ENCODE measurements at places on chromosomes 1 and 21. TPM values are rescaled to one million over a fixed set of nuclear protein-coding genes. Genes with fewer than 3 reads are reported as not detected.
A peak's percentile ranks its signal among the peaks of the same experiment; 100 is the strongest.

Gene S100A13
- total RNA-seq: 2.6 TPM

Gene TP73
- 0.15 TPM for total RNA-seq

Gene KRTAP19-3
- not detected for total RNA-seq

Gene ZNF593
- 7.8 TPM for total RNA-seq

Gene PTGER3
- total RNA-seq: not detected

Gene SRGAP2
- 11.7 TPM for total RNA-seq

Gene PRRX1
- not detected for total RNA-seq

Gene ADAM30
- total RNA-seq: not detected

DNA sequence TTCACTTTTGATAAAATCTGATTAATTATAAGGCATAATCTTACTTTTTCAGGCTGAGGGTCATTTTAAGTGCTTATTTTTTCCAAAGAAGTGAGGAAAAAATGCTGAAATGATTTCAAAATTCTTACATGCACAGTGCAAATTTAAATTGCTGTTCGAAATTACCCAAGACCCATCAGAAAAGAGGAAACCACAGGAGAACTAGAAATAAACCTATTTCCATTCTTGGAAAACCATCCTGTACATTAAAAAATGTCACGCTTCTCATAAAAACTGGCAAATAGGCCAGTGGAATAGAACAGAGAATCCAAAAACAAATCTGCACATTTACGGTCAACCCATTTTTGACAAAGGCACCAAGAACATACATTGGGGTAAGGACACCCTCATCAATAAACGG is 414.9 kb downstream of the SMYD3 start:
- H3K4me1 ChIP-seq: no peaks in the 10 kb centered on the region
- no peak for DNase-seq
- no peak overlapping the region for H3K27ac ChIP-seq
- no peaks in the 10 kb centered on the region for H3K36me3 ChIP-seq

DNA sequence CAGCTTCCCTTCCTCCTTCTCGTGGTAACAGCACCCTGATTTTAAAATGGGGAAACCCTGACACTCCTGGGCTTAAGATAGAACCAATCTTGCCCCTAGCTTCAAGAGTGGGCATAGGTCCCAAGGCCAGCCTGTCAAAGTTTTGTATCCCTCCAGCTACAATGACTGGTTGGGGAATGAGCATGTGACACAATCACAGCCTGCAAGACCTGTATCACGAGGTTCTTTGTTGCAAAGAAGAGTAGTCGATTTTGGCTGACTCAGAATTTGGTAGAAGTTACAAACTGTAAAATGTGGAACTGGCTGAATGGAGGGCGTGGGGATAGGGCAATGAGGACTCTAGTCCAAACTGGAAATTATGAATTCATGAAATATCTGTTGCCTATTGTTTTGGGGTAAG is 18.7 kb downstream of the CTSK start:
- no peak overlapping the region for H3K4me3 ChIP-seq
- no peaks in the 10 kb centered on the region for H3K27me3 ChIP-seq
- H3K36me3 ChIP-seq: no peaks in the 10 kb centered on the region

GRCh38 chr1:46302641-46303037 is 777 bp downstream of the LRRC41 start:
- no peaks in the 10 kb centered on the region for H3K36me3 ChIP-seq
- peaks cover 35% of the 10 kb centered on the region for H3K4me1 ChIP-seq
- peak overlapping the region; percentile 98 for H3K27ac ChIP-seq
- no peak for DNase-seq

DNA sequence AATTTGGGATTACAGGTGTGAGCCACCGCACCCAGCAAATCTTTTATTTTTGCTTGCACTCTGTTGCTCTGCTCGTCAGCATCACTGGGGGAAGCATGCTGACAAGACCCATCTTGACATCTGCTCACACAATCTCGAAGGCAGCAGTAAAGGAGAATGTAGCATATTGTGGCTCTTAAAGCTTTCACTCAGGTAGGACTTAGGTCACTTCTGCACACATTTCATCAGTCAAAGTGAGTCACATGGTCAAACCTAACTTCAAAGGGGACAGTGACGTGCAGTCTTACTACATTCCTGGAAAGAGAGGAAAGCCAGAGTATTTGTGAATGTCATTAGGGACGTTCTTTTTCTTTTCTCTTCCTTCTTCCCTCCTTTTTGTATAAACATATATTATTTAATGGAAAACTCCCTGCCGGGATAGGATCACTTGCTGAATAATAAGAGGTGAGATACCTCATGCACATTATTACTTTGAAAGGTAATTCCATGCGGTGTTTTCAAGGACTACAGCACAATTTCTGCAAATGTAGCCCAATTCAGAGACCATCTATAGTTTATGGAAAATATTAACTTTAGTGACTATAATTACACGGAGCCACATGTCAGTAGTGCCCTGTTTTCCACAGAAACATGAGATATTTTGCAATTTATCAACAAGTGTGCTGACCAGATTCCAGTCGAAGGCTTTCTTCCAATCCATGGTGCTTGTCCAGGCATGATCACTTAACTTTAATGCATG is 19.3 kb upstream of the ACBD6 start:
- H3K4me1 ChIP-seq: no peaks in the 10 kb centered on the region
- no peak overlapping the region for H3K27ac ChIP-seq
- H3K27me3 ChIP-seq: no peaks in the 10 kb centered on the region
- H3K4me3 ChIP-seq: no peak overlapping the region
- H3K36me3 ChIP-seq: no peaks in the 10 kb centered on the region

DNA sequence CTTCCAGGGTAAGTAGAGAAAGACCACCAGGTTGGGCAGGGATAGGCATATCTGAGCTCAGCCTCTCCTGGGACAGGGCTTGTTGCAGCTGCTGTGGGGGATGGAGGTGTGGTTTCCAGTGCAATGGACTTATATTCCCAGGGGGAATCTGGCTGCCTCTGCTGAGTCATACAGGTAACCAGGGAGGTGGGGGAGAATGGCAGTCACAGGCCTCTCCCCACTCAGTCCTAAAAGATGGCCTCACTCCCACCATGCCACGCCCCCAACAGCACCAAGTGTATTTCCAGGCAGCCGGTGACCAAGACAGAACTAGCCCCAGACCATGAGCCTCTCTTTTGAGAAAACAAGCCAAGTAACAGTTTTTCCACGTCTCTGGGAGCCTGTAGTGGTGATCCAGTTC is 1240.7 kb downstream of the BRINP3 start:
- no peaks in the 10 kb centered on the region for H3K4me1 ChIP-seq
- H3K27ac ChIP-seq: no peak overlapping the region
- no peak for DNase-seq
- H3K27me3 ChIP-seq: no peaks in the 10 kb centered on the region
- H3K36me3 ChIP-seq: no peaks in the 10 kb centered on the region
- H3K4me3 ChIP-seq: no peak overlapping the region

DNA sequence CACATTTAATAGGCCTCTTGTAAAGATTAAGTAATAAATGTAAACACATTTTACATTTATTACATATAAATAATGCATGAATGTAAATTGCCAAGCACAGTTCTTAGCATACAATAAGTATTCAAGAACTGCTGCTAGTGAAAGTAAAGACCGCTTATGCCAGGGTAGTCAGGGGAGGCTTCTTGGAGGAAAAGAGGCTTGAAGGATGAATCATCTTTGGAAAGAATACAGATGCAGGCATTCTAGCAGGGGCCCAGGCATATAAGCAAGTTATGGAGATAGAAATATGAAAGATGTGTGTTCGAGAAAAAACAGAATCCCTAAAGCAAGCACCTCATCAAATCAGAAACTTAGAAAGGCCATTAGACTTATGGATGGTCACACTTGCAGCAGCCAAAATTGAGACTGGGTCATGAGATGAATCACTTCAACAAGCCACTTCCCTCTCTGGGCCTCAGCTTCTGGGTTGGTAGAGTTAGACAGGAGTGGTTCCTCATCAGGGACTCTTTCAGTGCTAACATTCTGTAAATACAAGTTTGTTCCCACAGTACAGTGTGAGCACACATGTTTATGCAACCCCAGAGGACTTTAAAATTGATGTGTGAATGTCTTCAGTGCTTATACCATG is 79.8 kb upstream of the ROR1 start:
- no peak overlapping the region for H3K4me3 ChIP-seq
- H3K36me3 ChIP-seq: no peaks in the 10 kb centered on the region
- no peak for DNase-seq
- H3K4me1 ChIP-seq: no peaks in the 10 kb centered on the region

DNA sequence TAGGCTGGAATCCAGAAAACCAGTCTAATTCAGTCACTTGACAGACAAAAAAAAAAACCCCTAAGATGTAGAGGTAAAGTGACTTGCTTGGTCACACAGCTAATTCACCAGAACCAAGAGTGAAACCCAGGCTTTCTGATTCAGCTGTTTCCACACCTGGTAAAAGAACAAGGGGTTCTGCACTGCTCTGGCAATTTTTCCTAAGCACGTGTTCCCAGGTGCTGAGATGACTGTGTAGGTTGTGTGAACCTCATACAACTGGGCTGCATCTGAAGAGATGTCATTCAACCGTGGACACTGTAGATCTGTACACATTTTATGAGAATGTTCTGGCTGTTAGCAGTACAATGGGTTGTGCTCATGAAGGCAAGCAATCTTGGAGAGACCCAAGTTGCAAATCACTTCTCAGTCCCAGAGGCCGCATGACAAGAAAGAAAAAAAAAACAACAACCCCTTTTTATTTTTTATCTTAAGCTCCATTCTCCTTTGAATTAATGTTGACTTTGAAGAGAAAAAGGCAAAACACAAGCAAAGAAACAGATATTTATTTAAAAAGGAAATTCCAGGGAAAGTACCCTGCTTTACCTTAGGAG is 95.4 kb downstream of the INTS7 start:
- no peaks in the 10 kb centered on the region for H3K4me1 ChIP-seq
- no peaks in the 10 kb centered on the region for H3K27me3 ChIP-seq
- H3K36me3 ChIP-seq: no peaks in the 10 kb centered on the region
- no peak overlapping the region for H3K27ac ChIP-seq

DNA sequence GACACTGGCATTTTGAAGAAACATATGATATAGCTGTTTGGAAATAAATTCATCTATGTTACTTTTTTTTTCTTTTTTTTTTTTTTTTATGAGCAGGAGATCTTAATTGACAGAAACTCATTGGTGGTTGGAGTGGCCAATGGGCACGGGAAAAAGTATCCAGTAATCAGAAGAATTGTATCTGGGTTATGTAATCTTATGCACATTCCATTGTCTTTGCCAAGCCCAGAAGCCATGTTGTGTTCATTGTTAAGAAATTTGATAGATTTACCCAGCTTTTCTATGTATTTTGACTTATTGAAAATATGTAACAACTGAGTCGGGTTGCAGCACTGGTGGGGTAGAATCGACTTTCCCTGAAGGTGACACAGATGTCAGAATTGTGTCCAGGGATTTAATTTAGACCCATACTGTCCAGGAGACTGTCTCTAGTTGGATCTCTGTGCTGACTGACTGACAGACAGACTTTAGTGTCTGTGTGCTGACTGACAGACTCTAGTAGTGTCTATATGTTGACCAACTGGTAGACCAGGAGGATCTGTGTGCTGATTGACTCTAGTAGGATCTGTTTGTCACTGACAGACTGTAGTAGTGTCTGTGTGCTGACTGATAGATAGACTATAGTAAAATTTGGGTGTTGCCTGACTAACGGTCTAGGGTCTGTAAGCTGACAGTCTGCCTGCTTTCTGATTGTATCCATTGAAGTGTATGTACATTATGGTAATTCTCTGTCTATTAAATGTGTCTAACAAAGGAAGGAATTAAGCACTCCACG is 12.3 kb upstream of the C4BPB start:
- H3K36me3 ChIP-seq: no peaks in the 10 kb centered on the region
- H3K4me1 ChIP-seq: peaks cover 6% of the 10 kb centered on the region
- no peaks in the 10 kb centered on the region for H3K27me3 ChIP-seq
- no peak for DNase-seq
- H3K4me3 ChIP-seq: no peak overlapping the region

- no peak for DNase-seq
- H3K4me1 ChIP-seq: peaks cover 16% of the 10 kb centered on the region
- H3K27me3 ChIP-seq: no peaks in the 10 kb centered on the region
- no peak overlapping the region for H3K4me3 ChIP-seq
- no peak overlapping the region for H3K27ac ChIP-seq
- no peaks in the 10 kb centered on the region for H3K36me3 ChIP-seq
These were observed 59.1 kb downstream of the FAAP20 start for GRCh38 chr1:2135441-2135841.

DNA sequence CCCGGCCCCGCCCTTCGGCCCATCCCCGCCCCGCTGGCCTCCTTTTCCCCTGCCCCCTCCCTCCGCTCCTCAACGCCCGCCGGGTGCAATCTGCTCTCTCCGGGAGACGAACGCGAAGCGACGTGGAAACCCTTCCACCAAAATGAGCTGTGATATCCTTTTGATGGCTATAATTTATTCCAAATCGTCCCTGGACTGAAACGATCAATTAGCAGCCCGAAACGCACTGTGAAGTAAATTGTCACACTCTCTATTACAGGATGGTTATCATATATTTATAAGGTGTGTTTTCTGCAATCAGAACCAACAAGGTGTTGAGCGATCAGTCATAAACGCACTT is 134.6 kb upstream of the BARHL2 start:
- peaks cover 4% of the 10 kb centered on the region for H3K4me1 ChIP-seq
- H3K4me3 ChIP-seq: peak overlapping the region; percentile 40
- H3K36me3 ChIP-seq: no peaks in the 10 kb centered on the region
- H3K27ac ChIP-seq: no peak overlapping the region
- H3K27me3 ChIP-seq: no peaks in the 10 kb centered on the region

GRCh38 chr1:166193057-166193698 is 26.4 kb upstream of the FAM78B start:
- no peak overlapping the region for H3K27ac ChIP-seq
- H3K36me3 ChIP-seq: no peaks in the 10 kb centered on the region
- peaks cover under 1% of the 10 kb centered on the region for H3K27me3 ChIP-seq
- H3K4me1 ChIP-seq: no peaks in the 10 kb centered on the region
- no peak for DNase-seq

DNA sequence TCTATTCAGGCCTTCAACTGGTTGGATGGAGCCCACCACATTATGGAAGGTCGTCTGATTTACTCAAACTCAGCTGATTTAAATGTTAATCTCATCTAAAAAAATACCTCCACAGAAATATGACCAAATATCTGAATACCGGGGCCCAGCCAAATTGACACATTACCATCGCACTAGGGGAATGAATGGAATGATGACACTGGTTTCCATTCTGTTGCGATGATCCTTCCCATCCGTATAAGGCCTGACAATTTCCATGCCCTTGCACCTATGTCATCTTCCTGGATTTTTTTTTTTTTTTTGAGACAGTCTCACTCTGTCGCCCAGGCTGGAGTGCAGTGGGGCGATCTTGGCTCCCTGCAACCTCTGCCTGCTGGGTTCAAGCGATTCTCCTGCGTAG is 397.5 kb downstream of the KIF26B start:
- H3K4me1 ChIP-seq: no peaks in the 10 kb centered on the region
- no peak overlapping the region for H3K4me3 ChIP-seq
- no peak overlapping the region for H3K27ac ChIP-seq
- no peaks in the 10 kb centered on the region for H3K36me3 ChIP-seq
- no peaks in the 10 kb centered on the region for H3K27me3 ChIP-seq
- DNase-seq: no peak

GRCh38 chr1:64269558-64269884 is 66.1 kb downstream of the UBE2U start:
- H3K4me1 ChIP-seq: no peaks in the 10 kb centered on the region
- no peaks in the 10 kb centered on the region for H3K27me3 ChIP-seq
- DNase-seq: no peak
- no peak overlapping the region for H3K27ac ChIP-seq

GRCh38 chr1:235131961-235132360 is 3.3 kb upstream of the TOMM20 start:
- H3K36me3 ChIP-seq: peaks cover 27% of the 10 kb centered on the region
- no peak overlapping the region for H3K4me3 ChIP-seq
- no peak for DNase-seq
- no peaks in the 10 kb centered on the region for H3K27me3 ChIP-seq
- no peak overlapping the region for H3K27ac ChIP-seq
